GM13976 (cell line): ENCODE measurements at places on chromosomes 5 and 9.
A peak's percentile ranks its signal among the peaks of the same experiment; 100 is the strongest.

DNA sequence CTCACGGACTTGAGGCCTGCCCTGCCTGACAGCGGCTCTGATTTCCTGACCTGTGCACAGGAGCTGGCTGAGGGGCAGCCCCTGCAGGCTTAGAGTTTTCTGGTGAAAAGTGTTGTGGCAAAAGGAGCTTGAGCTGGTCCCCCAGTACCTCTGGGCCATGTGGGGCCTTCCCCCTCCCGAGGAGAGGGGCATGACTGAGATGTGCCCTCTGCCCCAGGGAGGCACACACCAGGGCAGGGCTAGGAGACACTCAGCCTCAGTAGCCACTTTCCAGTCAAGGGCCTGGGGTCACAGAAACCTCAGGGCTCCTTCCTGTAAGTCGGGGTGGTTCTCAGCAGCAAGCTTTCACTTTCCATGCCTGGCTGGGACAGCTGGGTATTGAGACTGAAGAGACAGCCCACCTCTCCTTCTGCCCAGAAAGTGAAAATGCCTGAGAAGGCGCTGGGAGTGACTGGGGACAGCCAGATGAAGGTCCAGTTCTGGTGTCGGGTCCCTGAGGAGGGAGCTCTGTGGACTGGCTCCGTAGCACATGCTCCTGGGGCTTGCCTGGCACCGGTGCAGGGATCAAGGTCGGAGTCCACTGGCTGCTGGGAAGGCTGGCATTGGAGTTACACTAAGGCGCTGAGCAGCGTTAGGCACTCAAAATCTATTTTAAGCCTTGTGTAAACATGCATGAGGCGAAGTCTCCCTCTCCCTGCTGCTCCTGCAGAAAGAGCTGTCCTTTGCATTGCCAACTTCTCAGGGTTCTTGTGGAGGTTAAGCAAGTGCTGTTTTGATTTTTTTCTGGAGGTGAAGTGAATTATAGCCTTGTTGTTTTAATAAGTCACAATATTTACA lies 394.9 kb downstream of the GADD45G start:
- DNase-seq: peak; percentile 80

DNA sequence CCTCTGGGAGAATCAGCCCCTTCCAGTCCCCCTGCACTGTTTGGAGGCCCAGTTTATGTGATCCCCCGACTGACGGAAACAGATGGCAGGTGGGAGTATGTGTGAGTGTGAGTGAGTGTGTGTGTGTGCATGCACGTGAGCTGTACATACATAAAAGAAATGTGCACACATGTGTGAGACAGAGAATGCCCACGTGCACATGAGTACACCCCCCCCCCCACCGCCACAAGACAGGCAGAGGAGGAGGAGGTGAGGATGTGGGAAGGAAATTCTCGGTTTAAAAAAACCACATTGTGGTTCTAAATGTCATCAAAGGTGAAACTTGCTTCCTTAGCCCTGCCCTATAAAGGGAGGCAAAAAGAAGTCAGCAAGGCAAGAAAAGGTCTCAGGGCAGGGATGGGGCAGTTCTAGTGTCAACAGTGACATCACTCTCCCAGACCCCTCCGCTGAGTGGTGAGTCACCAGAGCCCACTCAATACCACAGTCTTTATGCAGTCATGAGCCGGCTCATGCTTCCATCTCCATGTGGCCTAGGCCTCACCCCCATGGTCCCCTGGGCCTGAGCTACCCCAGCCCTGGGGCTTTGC lies 79.2 kb upstream of the HSPA9 start:
- peak; percentile 71 for DNase-seq

GRCh38 chr9:126619361-126620135 lies 5.8 kb downstream of the LMX1B start:
- no peak for DNase-seq

GRCh38 chr5:168227973-168228615 lies 63.4 kb upstream of the WWC1 start:
- peak; percentile 49 for DNase-seq

DNA sequence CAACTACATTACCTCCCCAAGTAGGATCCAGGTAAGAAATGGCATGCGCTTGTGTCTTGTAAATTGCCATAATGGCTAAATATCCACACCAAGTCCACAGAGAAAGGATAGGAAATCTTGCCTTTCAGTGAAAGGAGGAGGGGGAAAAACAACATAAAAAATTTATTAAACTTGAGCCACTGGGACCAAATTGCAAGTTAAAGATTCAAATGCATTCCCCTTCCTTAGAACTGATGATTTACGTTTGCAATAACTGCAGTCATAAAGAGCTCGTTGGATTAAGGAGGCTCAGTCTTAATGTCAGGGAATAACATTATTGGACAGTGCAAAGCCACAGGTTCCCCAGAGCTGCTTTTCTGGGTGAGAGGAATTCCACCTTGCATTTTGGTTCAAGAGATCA lies 92.6 kb upstream of the SARDH start:
- DNase-seq: no peak

DNA sequence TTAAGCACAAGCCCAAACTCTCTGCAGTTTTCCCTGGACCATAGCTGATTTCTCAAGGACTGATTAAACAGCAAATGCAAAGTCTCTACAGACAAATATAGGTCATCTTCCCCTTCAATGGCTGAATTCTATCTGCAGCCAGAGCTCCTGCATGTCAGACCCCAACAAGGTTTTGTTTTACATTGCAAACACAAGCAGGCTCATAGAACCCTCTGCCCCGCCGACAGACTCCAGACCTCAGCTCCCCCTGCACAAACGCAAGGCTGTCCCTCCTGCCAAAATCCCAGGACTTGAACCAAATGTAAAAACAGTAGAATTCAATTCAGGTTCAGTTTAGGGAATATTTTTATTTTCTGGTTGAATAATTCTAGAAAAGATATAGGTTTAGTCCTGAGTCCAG lies 526.7 kb upstream of the TRPC7 start:
- no peak for DNase-seq

DNA sequence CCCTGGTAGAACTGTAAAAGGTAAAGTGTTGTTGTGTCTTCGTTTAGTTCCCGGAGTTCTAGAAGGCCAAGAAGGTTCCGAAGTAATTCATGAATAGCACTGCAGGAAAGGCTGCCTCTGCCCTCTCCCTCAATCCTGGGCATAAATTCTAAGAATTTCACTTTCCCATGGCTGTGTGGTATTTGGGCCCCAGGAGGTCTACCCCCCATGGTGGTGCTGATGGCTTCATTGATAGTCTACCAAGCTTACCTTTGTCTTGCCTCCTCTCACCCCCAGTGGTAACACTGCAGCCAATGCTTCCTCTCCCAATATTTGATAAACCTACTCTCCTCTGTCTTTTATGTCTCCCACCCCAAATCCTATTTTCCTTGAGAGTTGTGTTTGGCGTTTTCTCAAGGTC lies 39.5 kb downstream of the ADAMTS16 start:
- DNase-seq: no peak

DNA sequence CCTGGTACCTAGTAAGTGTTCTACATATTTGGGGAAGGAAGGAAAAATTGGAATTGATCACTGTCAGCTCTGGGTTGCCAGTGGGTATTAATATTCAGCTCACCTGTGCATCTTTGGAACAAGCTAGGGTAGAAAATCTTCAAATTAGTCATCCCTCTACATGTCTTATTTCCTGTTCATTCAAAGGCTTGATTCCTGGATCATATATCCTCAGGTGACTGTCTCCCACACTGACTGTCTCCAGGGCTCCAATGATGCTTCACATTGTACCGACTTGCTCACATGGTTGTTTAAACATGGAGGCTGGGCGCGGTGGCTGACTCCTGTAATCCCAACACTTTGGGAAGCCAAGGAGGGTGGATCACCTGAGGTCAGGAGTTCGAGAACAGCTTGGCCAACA lies 11.6 kb upstream of the SUSD1 start:
- DNase-seq: no peak

DNA sequence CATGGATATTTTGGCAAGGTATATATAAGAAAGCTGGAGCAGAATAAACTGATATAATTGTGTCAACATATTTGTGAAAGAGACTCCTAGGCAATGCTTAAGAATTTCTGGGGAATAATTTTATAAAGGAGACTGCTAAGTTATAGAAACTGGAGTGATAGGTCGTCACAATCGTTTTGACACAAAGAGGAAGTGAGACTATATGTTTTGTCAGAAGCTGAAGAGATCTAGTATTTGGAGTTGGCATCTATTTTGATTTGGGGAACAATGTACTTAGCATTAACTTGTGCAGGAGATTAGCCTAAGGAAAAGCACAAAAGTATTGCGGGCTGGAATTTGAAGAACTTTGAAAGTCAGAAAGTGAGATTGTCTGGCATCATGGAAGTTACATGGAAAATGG lies 582.5 kb downstream of the TAF11L14 start:
- DNase-seq: no peak

DNA sequence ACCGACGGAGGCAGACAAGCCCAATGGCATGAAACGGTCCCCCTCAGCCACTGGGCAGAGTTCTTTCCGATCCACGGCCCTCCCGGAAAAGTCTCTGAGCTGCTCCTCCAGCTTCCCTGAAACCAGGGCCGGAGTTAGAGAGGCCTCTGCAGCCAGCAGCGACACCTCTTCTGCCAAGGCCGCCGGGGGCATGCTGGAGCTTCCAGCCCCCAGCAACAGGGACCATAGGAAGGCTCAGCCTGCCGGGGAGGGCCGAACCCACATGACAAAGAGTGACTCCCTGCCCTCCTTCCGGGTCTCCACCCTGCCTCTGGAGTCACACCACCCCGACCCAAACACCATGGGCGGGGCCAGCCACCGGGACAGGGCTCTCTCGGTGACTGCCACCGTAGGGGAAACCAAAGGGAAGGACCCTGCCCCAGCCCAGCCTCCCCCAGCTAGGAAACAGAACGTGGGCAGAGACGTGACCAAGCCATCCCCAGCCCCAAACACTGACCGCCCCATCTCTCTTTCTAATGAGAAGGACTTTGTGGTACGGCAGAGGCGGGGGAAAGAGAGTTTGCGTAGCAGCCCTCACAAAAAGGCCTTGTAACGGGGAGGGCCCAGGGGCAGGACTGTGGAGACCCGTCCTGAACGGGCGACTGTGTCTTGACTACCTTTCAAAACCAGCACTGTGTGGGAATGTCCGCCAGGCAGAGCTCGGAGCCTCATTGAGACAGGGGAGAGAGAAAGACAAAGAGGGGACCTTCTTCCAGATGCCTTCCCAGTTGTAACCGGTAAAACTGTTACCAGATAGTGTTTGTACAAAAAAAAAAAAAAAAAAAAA lies 29.9 kb downstream of the CD180 start:
- DNase-seq: peak; percentile 51

DNA sequence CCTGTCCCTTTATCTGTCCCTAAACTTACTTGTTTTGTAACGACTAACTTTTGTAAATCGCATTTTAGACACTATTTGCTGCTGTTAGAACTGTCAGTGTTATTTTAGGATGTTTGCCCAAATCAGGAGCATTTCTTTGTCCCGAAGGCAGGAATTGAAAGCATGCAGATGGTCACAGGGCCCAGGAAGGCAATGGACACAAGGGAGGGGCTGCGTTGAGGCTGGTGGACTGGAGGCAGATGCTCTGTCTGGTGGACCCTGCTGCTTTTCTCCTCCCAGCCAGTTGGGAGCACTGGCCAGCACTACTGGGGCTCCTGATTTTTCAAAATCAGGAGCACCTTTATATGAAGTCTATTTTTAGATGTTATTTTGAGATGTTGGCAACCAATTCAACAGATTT lies 31.7 kb downstream of the DOCK2 start:
- no peak for DNase-seq

GRCh38 chr5:129110742-129111141 lies 16.2 kb downstream of the ISOC1 start:
- DNase-seq: no peak

GRCh38 chr9:117205806-117206205 lies 209.1 kb downstream of the ASTN2 start:
- DNase-seq: no peak

- no peak for DNase-seq
Observed at GRCh38 chr5:105740242-105740641, 1930.5 kb downstream of the EFNA5 start.

DNA sequence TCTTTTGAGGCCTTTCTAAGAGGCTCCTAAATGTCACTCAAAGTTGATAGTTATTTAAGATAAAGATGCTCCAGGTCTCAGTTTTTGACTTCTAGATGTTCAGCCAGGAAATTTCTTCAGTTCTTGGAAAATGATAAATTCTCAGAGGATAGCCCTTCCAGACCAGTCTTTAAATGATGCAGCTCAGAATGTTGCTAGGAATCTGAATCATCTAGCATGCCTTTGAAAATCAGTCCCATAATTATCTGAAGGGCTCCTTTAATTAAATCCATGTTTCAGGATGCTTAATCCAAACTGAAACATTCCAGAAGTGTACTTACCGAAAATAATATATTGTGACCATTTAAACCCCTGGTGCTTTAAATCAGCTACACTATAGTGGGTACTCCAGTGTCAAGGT lies 107.5 kb upstream of the FBN2 start:
- DNase-seq: no peak

GRCh38 chr9:29514862-29515261 lies 1941.6 kb upstream of the C9orf72 start:
- no peak for DNase-seq

- peak; percentile 24 for DNase-seq
Observed at GRCh38 chr5:116032094-116032517, at the start of gene ARL14EPL. Gene ARL14EPL (plus strand): TSS chr5:116032472. CDS start chr5:116051466, 18,994 bp downstream.

- no peak for DNase-seq
Observed at GRCh38 chr5:72291601-72292000, 28.4 kb downstream of the MRPS27 start.

GRCh38 chr5:134969166-134969565 lies 1.5 kb downstream of the CATSPER3 start:
- DNase-seq: no peak

GRCh38 chr5:13034061-13034460 lies 910.4 kb downstream of the DNAH5 start:
- no peak for DNase-seq

DNA sequence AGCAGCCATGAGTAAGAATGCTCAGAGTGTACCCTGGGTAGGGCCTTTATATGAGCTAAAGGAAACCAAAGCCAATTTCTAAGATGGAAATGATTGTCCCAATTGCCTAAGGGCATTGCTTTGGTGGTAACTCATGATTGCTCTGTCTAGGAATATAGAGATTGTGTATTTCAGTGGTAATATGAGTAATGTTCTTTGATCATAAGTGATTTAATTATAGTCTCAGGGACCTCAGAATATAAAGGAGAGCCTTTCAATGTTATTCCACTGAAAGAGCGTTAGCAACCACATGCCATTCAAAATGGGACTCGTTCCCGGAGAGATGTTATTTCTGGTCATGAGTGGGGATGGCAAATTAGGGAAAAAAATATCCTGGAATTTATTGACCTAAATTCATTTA lies 340.5 kb downstream of the ARHGEF28 start:
- no peak for DNase-seq

- no peak for DNase-seq
Observed at GRCh38 chr5:80238778-80239679, 16.8 kb downstream of the SERINC5 start.
